ENCODE measurements at places on chromosomes 11 and 22. TPM values are rescaled to one million over a fixed set of nuclear protein-coding genes. Genes with fewer than 3 reads are reported as not detected.

DNA sequence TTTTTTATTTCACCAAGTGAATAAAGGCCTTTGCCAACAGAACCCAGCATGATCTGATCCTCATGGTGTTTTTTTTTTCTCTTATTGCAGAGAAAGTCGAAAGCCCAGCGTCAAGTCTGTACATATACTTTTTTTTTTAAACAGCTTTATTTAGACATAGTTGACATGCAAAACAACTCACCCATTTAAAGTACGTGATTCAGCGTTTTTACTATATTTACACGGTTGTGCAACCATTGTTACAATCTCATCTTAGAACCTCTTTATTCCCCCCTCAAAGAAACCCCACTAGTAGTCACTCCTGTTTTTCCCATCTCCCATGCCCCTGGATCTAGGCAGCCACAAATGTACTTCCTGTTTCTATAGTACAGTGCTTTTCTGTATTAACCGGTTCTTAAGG is 20.6 kb upstream of the AP1B1 start:
- peaks cover 2% of the 10 kb centered on the region for H3K27me3 ChIP-seq
- peaks cover 24% of the 10 kb centered on the region for H3K4me1 ChIP-seq
- H3K4me3 ChIP-seq: no peak overlapping the region
- DNase-seq: no peak

DNA sequence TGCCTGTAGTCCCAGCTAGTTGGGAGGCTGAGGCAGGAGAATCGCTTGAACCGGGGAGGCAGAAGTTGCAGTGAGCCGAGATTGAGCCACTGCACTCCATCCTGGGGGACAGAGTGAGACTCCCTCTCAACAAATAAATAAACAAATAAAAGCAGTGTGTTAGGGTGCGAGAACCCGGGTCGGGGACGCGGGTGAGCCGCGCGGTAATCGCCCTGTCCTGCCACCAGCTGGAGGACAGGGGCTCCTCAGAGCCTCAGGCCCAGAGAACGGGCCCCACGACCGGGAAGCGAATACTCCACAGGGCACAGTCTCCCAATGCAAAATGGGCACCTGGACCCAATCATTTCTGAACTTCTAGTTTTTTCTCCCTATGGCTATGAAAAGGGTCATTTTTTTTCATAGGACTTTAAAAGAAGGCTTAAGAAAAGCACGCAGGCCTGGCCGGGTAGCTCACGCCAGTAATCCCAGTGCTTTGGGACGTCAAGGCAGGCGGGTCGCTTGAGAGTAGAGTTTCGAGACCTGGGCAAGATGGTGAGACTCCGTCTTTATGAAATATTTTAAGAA is 744 bp upstream of the MCM5 start:
- DNase-seq: no peak
- H3K27ac ChIP-seq: peak overlapping the region; percentile 99
- peak overlapping the region; percentile 99 for H3K4me3 ChIP-seq
- H3K27me3 ChIP-seq: no peaks in the 10 kb centered on the region
- peaks cover 19% of the 10 kb centered on the region for H3K4me1 ChIP-seq
- peaks cover 38% of the 10 kb centered on the region for H3K36me3 ChIP-seq

- no peak overlapping the region for H3K27ac ChIP-seq
- DNase-seq: no peak
- no peak overlapping the region for H3K4me3 ChIP-seq
Measured at GRCh38 chr11:33646629-33647028, 54.0 kb downstream of the C11orf91 start.

DNA sequence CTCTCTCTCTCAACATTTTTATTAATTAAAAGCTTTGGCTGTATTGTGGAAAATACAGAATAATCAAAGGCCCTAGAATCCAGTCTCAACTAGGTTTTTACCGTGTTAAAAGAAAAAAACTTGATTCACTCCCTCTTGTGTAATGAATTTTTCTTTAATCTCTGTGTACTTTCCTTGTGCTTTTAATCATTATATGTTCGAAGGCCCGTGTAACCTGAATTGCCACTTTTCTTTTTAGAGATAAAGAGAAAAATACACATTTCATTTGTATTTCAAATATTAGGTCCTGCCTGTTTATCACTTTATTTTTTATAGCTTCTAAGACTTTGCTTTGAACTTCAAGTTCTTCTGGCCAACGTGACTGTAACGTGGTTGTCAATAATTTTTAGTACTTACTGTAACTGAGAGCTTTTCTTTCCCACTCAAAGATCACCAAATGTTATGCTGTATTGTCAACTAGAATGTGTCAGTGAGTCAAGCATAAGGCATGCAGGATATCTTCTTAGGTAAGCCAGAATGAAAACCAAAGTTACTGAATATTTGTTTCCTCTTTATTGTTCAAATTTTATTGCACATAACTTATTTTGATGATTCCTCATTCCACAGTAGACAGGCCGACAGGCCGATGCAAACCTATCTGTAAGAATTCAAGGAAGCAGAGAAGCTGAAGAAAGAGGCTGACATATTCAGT is 23.3 kb upstream of the FAR1 start:
- no peaks in the 10 kb centered on the region for H3K36me3 ChIP-seq
- no peak overlapping the region for H3K27ac ChIP-seq
- H3K4me3 ChIP-seq: no peak overlapping the region

- peaks cover 3% of the 10 kb centered on the region for H3K4me1 ChIP-seq
- no peak for DNase-seq
- no peak overlapping the region for H3K27ac ChIP-seq
- H3K4me3 ChIP-seq: no peak overlapping the region
- peaks cover 16% of the 10 kb centered on the region for H3K27me3 ChIP-seq
Measured at GRCh38 chr22:39300186-39300830, 19.1 kb downstream of the RPL3 start.

GRCh38 chr11:84751371-84751770 is 875.8 kb downstream of the DLG2 start:
- DNase-seq: no peak
- H3K27me3 ChIP-seq: no peaks in the 10 kb centered on the region
- H3K4me3 ChIP-seq: no peak overlapping the region

CAPN5 gene
- 0.32 TPM for total RNA-seq

All from activated T-helper 2 cell treated with anti-CD3 and anti-CD28 coated beads, Interferon-gamma antibody, Interleukin-2, Interleukin-4, amounts not matched to agents 10 μg/mL and 5 μg/mL and 100 μg/mL, durations not matched to agents 14 hours and 24 hours and 36 hours (primary cell).